HCT116 (cell line): ENCODE measurements at places on chromosomes 7 and 10.
A peak's percentile ranks its signal among the peaks of the same experiment; 100 is the strongest.

DNA sequence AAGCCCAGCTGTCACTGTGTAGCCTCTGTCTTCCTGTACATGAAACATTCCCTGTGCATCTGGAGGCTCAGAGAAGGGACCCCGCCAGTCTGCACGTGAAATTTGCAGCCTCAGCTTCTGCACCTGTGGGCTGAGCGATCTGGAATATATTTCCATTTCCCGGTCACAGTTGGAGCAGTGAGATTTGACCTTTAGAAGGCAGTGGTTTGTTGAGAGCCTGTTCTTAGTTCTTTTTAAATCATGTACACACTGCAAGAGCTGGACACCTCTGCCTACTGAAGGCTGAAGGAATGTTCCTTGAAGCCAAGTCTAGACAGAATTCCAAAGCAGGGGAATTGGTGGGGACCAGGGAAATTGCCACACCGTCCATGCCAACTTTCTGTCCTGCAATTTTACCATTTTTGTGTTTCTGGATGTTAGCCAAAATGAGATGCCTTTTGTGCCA, 706.6 kb downstream of the INHBA start:
- H3K27ac ChIP-seq: no peak overlapping the region
- DNase-seq: no peak
- no peak overlapping the region for H3K4me3 ChIP-seq
- no peaks in the 10 kb centered on the region for H3K27me3 ChIP-seq
- no peaks in the 10 kb centered on the region for H3K4me1 ChIP-seq

- no peaks in the 10 kb centered on the region for H3K4me1 ChIP-seq
- no peak overlapping the region for H3K27ac ChIP-seq
- no peaks in the 10 kb centered on the region for H3K36me3 ChIP-seq
- DNase-seq: no peak
- H3K27me3 ChIP-seq: no peaks in the 10 kb centered on the region
Observed at GRCh38 chr7:64775289-64775688, 18.9 kb upstream of the ZNF138 start.

DNA sequence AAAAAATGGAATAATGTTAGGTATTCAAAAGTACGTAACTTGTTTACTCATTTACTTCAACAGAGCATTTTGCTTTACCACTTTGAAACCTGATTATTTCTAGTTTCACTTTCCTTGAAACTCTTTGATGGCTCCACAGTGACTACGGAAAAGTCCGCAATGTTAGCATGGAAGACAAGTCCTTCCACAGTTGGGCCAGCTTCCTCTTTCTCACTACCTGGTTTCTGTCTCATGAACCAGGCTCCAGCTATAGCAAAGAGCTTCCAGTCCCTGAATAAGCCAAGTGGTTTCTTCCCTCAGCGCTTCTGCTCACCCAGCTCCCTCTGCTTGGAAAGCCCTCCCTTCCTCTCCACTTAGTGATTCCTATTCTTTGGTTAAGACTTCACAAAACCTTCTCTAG, 44.8 kb upstream of the SLC16A12 start:
- no peak overlapping the region for H3K4me3 ChIP-seq
- H3K4me1 ChIP-seq: no peaks in the 10 kb centered on the region
- no peak overlapping the region for H3K27ac ChIP-seq
- no peaks in the 10 kb centered on the region for H3K27me3 ChIP-seq
- no peak for DNase-seq
- H3K36me3 ChIP-seq: no peaks in the 10 kb centered on the region

DNA sequence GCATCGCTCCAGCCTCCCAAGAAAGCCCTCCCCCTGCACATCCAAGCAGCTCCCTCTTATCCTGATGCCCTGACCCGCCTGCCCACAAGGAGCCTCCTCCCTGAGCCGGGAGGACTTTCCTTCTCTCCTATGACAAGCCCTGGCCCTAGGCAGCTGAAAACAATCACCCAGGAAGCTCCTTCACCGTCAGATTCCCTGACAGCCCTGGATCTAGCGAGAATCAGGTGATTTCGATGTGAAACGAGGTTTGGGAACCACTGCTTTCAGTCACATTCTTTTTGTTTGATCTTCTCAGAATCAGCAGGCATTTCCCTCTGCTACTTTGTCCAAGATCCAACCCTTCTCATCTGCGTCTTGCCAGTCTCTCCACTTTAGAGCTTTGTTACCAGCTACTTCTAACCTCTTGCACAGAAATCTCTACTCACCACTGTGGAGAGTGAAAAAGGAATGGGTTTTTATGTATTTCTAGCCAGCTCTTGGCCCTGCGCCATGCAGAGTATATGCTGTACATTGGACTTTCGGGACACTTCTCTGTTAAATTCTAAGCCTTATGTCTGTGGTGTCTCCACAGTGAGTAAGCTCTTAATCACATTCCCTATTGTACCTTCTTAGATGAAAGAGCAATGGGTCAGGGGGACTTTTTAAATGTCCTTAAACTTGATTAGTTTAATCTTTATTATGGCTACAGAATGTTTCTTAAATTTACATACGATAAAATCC, 253.2 kb upstream of the C7orf33 start:
- peaks cover 61% of the 10 kb centered on the region for H3K27me3 ChIP-seq
- no peak overlapping the region for H3K4me3 ChIP-seq
- DNase-seq: no peak
- H3K36me3 ChIP-seq: no peaks in the 10 kb centered on the region
- H3K27ac ChIP-seq: no peak overlapping the region
- H3K4me1 ChIP-seq: peaks cover 11% of the 10 kb centered on the region; the same call in 1 of the 2 replicates

DNA sequence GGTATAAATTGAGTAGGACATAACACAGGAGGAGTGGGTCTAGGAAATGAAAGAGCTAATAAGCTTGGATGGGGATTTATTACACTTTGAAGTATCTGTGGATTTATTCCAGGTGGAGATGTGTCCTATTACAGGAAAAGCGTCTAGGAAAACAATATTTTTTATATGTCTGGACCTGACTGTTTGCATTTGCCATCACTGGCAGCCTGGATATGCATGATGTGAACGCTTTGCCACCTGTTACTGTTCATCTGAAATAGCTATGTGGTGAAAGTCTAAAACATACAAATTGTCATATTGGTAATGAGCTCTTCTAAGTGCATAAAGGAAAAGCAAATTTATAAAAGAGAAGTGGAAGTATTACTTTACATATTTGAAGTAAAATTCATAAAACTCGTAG, 31.6 kb upstream of the AGMO start:
- DNase-seq: no peak
- H3K36me3 ChIP-seq: no peaks in the 10 kb centered on the region
- no peaks in the 10 kb centered on the region for H3K27me3 ChIP-seq
- H3K27ac ChIP-seq: no peak overlapping the region
- H3K4me1 ChIP-seq: no peaks in the 10 kb centered on the region

GRCh38 chr7:75559355-75559975, 67.3 kb downstream of the SPDYE5 start:
- no peak overlapping the region for H3K4me3 ChIP-seq
- H3K4me1 ChIP-seq: no peaks in the 10 kb centered on the region
- DNase-seq: no peak

DNA sequence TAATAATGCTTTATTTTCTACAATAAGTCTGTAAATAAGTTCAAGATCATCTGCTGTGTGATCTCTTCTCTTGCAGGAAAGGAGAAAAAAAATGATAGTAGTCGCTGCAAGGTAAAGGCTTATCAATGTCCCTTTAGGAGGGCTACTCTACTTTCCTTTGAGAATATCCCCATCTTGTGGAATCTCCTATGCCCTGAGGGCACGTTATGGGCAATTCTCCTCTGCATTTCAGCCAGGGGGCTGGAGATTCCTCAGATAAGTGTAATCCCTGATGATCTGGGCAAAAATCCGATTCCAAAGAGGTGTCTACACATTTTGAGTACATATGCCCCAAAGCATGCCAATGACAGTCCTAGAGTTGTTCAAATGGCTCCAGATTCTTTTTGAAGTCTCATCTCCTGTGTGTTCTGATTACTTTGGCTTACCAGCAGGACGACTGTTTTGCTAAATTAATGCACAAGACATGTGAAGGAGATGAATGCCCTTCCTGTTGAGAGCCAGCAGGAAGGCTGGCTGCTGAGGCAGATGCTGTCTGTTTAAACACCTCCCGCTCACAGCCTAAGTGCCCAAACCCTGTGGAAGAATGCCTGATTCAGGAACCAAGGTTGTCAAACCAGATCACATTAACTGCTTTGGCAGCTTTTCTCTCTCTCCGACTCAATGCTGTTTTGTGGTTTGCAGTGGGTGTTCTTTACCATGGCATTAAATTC, 171.2 kb upstream of the COL1A2 start:
- H3K27me3 ChIP-seq: no peaks in the 10 kb centered on the region
- no peaks in the 10 kb centered on the region for H3K36me3 ChIP-seq
- peak; percentile 41 for DNase-seq
- H3K4me1 ChIP-seq: no peaks in the 10 kb centered on the region
- no peak overlapping the region for H3K27ac ChIP-seq

DNA sequence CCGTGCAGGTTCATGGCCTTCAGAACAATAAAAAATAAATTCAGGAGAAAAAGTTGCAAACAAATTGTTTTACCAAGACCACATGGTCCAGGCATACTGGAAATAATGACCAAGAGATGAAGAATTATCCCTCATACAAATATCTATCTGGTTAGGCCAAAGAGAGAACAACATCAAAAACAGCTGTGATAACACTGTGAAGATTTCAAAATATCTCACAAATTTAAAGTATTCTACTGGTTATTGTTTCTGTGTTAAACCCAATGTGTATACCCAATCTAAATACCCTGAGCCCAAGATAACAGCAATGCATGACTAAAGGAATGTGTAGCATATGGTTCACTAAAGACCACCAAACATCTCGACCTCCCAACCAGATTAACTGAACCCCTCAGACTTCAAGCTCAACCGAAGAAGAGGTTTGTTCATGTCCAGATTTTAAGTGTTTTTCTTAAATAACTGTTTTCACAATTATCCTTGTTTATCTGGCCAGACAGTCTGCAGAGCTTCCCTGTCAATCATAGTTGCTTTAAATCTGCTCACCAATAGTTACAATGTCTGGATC, 10.9 kb downstream of the OR9A2 start:
- no peak overlapping the region for H3K4me3 ChIP-seq
- H3K27me3 ChIP-seq: no peaks in the 10 kb centered on the region
- no peaks in the 10 kb centered on the region for H3K36me3 ChIP-seq
- DNase-seq: no peak
- H3K27ac ChIP-seq: no peak overlapping the region

GRCh38 chr7:66758950-66759628, 18.6 kb downstream of the RABGEF1 start:
- H3K27me3 ChIP-seq: no peaks in the 10 kb centered on the region
- no peaks in the 10 kb centered on the region for H3K36me3 ChIP-seq
- DNase-seq: no peak

GRCh38 chr7:114531326-114531725, 116.7 kb downstream of the FOXP2 start:
- H3K36me3 ChIP-seq: no peaks in the 10 kb centered on the region
- H3K27ac ChIP-seq: no peak overlapping the region
- no peaks in the 10 kb centered on the region for H3K27me3 ChIP-seq
- no peak overlapping the region for H3K4me3 ChIP-seq
- no peaks in the 10 kb centered on the region for H3K4me1 ChIP-seq
- DNase-seq: no peak

DNA sequence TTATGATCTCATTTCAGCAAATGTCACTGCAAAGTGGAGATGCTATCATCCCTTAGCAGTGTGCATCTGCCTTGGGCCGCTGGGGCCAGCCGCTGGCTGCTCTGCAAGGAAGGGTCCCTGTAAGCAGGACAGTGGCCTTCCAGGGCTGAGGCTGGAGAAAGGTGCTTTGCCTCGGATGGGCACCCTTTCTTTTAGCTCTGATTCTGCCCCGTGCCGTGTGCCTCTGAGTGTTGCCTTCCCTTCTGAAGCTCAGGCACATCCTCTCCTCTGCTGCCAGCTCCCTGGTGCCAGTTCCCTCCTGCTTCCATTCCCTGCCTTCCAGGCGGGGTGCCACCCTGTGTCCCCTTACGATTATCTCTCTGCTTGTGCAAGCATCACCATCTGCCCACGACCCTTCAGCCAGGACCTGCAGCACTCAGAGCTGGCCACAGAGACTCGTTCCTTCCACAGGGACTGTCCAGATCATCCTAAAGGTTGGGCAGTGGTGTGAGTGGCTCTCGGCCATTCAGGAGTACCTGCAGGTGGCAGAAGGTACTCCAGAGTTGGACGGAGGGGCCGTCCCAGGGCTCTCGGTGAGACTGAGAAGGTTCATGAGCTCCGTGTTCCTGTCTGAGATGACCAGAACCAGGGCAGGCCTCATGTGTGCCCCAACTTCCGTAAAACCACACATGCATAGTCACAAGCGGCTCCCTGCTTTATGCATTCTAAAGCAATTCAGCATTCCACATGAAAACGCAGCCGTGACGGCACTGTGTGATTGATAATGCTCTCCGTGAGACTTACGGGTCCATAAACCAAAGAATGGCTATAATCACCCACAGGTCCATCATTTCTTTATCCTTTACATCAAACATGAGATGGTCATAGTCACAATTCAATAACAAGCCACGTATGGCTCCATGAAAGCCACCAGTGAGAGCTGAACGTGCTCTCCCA, 371.4 kb downstream of the DNAJB6 start:
- H3K4me3 ChIP-seq: no peak overlapping the region
- H3K27ac ChIP-seq: no peak overlapping the region
- peaks cover 32% of the 10 kb centered on the region for H3K27me3 ChIP-seq
- no peaks in the 10 kb centered on the region for H3K4me1 ChIP-seq
- H3K36me3 ChIP-seq: no peaks in the 10 kb centered on the region

DNA sequence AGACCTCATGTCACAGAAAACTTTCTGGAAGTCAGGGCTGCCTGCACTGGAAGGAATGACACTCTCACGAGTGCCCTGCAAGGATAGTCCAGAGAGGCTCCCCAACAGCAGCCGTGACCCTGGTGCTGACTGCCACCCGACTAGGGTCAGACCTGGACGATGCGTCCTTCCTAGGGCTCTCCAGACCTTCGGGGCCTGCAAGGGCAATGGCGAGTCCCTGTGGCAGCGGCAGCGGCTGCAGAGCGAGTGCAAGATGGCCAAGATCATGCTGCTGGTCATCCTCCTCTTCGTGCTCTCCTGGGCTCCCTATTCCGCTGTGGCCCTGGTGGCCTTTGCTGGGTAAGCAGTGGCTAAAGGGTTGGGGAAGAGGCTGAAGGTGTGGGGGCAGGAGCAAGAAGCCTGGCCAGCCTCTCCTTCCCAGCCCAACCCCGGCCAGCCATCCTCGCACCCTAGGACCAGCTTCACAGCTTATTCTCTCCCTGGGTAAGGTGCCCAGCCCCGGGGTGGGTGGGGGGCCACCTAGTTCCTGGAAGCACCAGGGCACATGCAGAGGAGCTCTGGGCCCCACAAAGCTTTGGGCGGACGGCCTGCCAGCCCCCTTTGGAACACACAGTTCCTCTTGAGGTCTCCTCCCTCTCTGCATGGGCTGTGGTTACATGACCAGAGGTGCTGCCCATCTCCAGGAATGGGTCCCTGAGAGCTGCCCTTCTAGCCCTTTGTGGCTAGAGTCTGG, 5.5 kb downstream of the OPN4 start:
- no peak for DNase-seq
- H3K27me3 ChIP-seq: no peaks in the 10 kb centered on the region
- no peak overlapping the region for H3K27ac ChIP-seq
- peaks cover 7% of the 10 kb centered on the region; the same call in 1 of the 2 replicates for H3K4me1 ChIP-seq
- no peaks in the 10 kb centered on the region for H3K36me3 ChIP-seq

GRCh38 chr7:151503902-151504714, 15.6 kb downstream of the RHEB start:
- no peaks in the 10 kb centered on the region for H3K36me3 ChIP-seq
- no peaks in the 10 kb centered on the region for H3K27me3 ChIP-seq
- DNase-seq: no peak
- no peak overlapping the region for H3K4me3 ChIP-seq
- no peak overlapping the region for H3K27ac ChIP-seq
